ENCODE measurements at places on chromosomes 5 and 9.

DNA sequence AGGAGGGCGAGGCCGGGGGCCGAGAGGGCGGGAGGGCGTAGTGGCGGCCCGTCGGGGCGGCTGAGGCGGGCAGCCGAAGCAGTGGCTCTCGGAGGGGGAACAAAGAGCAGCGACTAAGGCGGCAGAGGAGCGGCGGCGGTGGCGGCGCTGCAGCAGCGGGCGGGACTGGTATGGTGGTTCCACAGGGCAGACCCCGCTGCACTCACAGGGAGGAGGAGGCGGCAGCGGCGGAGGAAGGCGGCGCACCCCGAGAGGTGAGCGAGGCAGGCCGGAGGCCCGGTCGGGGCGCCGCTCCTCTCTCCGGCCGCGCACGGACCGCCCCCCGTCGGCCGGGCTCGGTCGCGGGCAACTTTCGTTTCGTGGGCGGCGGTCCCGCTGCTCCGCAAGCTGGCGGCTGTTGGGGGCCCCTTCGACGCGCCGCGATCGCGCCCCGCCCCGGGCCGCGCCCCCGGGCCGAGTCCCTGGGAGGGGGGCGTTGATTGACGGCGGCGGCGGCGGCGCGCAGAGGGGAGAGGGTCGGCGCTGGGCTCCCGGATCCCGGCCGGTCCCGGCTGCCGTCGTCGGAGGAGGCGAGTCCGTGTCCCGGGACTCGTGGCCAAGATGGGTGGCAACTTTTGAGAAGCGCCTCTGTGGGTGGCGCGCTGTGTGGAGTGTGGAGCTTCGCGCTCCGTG, 467 bp downstream of the CNOT6 start:
- peak; percentile 32 for DNase-seq

- no peak for DNase-seq
Observed at GRCh38 chr9:136093346-136093986, 1.6 kb downstream of the NACC2 start.

GRCh38 chr5:64147849-64148441, 17.7 kb upstream of the RNF180 start:
- DNase-seq: peak; percentile 51

DNA sequence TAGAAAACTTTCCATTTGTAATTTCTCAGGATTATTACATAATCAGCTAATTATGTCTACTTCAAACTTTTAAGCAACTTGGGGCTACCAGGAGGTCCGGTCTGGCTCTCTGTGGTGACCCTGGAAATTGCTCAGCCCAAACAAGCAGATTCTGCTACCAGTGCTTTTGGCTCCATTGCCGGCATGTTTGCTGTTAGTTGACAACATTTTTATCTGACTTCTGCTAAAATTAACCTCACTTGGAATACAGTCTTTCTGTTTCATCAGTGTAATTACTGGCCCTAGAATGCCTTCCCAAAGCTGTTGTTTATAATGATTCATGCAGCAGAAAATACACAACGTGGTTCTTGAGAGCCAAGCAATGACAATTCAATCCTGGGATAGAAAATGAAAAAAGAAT, 38.5 kb upstream of the FAM81B start:
- DNase-seq: no peak

DNA sequence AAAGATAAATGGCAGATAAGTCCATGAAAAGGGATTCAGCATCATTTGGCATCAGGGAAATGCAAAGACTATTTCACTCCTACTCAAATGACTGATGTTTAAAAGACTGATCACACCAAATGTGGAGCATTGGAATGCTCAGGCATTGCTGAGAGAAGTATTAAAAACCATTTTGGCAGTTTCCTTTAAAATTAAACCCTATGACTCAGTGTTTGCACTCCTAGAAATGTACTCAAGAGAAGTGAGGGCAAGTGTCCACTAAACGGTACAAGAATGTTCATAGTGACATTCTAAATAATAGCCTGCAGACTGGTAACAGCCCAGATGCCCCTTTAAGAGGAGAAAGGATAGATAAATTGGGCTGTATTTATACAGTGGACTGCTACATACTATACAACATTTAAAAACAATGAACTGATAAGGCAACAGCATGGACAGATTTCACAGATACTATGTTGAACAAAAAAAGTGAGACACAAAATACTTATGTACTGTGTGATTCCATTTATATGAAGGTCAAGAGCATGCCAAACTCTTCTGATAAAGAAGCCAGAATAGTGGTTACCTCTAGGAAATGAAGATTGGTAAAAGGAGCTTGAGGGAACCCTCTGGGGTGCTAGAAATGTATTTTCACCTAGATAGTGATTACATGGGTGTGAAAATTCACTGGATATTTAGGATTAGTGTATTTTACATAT, 24.6 kb downstream of the APC start:
- peak; percentile 46 for DNase-seq

DNA sequence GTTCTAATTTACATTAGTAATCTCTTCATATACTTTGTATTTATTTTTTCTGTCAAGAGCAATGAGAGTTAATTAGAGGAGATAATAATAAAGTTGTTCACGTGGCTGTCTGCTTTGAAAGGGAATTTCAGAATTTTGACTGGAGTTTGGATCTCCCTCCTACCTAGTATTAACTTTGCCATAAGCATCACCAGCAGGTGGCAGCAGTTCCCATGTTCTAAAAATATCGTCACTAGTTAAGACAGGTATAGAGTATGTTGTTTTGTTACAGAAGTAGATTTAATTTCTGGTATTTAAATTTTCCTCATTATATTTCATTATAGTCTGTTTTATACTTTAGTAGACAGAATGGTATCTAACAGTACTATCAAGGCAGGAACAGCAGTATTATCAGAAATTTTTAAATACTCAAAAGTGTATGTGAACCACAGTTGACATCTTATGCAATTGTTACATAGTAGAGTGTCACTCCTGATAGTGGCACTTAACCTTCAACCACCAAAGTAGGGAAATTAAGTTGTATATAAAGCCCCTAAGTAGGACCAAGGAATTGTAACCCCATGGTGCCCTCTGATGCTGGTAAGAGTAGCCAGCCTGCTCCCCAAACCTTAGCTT, 20.4 kb downstream of the GNPDA1 start:
- peak; percentile 45 for DNase-seq

DNA sequence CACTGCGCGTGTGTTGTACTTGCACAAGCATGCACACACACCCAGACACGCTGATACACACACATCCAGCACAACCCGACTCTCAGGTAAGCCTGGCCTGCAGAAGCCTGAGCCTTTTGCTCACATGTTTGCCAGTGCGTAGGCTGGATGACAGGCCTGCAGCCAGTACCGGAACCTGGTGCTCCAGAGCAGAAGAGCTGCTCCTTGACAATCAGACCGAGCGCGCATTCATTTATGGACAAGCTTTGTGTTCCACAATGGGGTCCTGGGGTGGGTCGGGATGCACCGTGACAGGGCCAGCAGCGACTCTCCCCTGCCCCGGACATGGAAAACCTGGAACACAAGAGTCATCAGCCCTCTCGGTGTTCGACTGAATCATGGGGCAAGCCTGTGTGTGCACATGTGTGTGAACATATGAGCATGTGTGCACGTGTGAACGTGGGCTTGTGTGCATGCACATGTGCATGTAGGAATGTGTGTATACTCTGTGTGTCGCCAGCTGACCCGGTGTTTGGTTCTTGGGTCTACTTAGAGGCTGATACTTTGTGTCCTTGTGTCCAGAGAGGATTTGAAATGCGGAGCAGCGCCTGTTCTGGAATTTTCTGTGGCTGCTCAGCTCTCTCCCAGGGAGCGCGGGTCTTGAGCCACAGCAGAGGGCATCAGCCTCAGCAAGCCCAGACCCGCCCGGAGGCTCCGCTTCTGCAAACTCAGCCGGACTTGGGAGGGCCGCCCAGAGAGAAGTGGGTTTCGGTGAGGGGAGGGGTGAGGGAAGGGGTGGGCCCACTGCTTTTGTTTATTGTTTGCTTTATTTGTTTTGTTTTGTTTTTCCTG, 32.2 kb downstream of the IRX4 start:
- no peak for DNase-seq

- peak; percentile 25 for DNase-seq
Observed at GRCh38 chr5:65862384-65862783, 64.0 kb upstream of the ERBIN start.

DNA sequence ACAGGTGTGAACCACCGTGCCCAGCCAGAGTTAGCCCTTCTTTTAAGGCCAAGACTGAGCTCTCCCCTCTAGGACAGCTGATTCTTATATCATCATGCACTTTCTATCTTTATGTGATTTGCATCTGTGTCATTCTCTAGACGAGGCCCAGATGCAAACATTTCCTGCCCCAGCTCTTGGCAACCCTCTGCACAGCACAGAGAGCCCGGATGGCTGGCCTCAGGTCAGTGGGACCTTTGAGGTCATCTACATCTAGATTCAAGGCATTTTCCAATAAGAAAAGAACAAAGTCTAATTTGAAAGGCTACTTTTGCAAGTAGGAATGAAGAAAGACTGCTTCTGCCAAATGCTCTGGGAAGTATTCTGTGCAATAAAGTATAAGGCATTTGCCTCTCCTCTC, 109.0 kb upstream of the DAB2 start:
- DNase-seq: no peak

DNA sequence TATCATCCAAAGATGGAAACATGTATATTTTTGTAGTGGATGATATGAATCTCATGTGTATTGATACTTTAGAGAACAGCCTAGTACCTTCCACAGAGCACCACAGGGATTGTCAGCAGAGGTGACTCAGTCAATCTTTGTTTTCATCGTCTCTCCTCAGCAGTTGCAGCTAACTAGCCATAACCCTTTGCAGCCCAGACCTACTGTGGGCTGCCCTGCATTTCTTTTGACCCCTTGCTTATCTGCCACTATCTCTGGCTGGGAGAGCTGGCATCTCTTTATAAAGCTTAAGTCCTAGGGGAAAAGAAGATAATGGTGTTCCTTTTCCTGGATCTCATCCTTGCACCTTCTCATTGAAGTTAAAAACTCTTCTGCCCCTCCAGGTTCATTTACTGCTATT, 28.7 kb downstream of the HMGCR start:
- DNase-seq: peak; percentile 35

GRCh38 chr5:124408738-124409453, 337.5 kb downstream of the ZNF608 start:
- peak; percentile 3 for DNase-seq

- DNase-seq: no peak
Observed at GRCh38 chr9:115285836-115286235, 167.9 kb upstream of the TNC start.

DNA sequence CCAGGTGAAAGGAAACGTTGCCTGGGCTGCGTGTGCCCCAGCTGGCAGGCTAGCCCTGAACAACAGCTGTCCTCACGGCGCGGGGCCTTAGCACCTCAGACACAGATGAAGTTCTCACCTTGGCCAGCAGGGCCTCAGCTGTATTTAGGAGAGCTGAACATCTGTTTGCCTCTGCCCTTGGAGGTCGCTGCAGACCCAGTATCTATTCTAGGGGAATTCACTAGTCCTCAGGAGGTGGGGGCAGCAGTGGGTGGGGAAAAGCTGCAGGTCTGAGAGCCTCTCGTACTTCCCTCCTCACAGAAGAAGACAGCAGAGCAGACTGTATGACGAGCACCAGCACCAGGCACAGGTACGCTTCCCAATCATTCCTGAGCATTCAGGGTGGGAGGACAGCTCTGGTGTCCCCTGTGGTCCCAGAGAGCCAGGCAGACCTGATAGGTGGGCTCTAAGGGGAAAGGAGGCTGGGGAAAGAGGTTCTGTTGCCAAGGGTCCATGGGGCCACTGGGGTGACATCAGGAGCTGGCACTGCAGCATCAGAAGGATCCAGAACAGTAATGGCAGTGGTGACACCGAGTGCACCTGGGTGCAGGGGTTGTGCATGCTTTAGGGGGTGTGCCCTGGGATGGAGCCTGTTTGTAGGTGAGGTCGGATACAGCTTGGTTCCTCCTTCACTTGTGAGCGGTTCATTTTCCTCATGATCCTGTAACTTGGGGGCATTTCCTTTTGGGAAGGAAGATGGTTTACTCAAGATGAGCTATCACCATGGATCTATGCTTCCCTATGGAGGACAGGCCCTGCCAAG, 13.8 kb downstream of the CD74 start:
- no peak for DNase-seq

DNA sequence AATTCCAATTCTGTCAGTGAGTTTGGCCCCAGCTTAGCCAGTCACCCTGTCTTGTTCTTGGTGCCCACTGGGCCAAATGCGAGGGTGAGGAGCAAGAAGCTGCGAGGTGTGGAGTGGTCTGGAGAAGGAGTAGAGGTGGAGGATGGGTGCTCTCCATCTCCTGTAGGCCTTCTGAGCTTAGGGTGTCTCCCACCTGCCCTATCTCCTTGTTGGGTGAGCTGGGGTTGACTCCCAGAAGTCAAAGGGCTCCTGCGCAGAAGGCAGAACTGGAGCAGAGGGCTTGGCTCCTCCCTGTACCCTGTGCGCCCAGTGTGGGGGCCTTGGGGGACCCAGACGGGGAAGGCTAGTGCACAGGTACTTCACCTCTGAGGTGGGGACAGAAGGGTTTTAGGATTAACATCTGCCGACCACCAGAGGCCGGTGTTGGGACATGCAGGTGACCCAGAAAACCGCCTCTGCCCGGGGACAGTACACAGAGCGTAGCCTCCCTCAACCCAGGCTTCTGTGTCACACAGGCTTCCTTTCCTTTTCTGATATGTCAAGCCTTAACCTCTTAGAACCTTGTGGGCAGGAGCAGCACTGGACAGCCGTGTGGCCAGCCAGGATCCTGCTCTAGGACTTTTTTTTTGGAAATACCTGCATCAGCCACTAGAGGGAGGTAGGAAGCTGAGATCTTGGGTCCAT, 16.9 kb downstream of the IL5 start:
- peak; percentile 52 for DNase-seq

- DNase-seq: peak; percentile 59
Observed at GRCh38 chr9:133991964-133992779, at the start of gene VAV2. Gene VAV2, minus strand, starts transcription at chr9:133992324. Its CDS starts 46 bp downstream, at chr9:133992278.

DNA sequence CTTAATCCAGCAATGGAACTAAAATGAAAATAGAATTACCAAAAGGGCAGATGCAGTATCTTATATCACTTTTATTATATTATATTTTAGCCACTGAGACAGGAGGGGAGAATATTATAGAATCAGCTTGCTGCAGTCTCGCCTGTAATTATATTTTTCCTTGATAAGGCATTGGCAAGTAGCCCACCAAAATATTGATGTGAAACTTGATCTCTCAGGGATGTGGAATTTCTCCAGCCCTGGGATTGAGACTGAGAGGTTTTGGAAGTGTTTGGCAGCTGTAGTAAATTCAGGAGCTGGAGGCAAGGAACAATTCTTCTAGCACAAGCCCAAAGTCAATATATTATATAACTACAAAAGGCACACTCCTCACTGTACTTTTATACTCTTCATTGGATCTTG, 142.1 kb upstream of the ADAMTSL1 start:
- DNase-seq: peak; percentile 43

DNA sequence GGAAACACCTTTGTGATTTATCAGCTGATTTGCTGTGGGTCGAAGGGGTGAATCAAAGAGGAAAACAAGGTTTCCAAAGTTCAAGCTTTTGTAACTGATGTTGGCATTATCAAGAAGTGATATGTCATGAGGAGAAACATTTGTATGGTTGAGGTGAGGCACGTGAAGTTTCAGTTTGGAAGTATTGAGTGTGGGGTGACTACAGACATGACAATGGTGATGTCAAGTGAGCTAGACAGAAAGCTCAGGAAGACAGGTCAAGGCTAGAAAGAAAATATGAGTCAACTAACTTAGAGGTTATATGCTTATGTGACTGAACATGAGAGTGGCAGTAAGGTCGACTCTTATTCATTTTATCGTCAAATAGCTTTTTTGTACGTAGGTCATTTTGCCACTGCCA, 99.1 kb downstream of the RAB3C start:
- no peak for DNase-seq

GRCh38 chr9:99506747-99507348, 284.8 kb downstream of the SEC61B start:
- DNase-seq: no peak
